ENCODE measurements at places on chromosomes 2 and 18. TPM values are rescaled to one million over a fixed set of nuclear protein-coding genes. Genes with fewer than 3 reads are reported as not detected.

Gene CLEC4F
- not detected for total RNA-seq

Gene CYTIP
- not detected for total RNA-seq

Gene IL37
- not detected for total RNA-seq

Gene THOC1
- total RNA-seq: 52.6 TPM

Gene ANKMY1
- 8.9 TPM for total RNA-seq

Gene CTAGE1
- total RNA-seq: not detected

Gene DYNAP
- total RNA-seq: not detected

- DNase-seq: no peak
Measured at GRCh38 chr2:63537306-63537705, 51.0 kb downstream of the WDPCP start.

DNA sequence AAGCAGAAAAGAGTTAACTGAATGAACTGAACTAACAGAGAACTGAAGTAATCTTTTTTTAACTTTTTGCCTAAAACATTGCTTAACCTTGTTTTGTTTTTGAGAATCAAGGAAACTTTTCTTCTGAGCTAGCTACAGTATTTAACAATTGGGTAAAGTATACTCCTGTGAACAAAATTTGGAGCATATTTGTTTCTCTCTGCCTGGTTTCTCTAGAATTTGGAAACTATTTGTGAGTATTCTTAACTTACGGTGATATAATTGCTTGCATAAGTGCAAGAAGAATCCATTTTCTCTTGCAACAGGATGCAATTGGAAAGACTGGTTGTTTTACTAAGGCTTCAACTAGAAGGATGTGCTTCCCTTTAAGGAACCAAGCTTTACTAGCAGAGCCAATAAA is 65.9 kb upstream of the FAM98A start:
- no peak for DNase-seq

DNA sequence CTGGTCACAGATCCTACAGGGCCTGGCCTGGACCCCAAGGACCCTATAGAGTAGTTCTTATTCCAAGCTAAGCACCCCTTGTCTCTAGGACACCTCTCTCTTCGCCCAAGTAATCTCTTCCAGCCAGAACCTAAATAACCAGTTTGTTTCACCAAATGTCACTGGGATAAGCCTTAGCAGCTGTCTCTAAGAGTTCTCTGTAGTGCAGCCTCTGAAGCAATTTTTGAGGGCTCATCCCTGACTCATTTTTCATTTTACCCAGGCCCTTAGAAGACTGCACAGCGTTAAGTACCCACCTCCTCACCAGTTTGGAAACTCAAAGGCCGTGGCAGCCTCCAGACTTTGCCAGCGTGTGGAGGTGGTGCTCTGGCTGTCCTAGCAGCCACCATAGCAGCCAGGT is 290.1 kb upstream of the SIX2 start:
- DNase-seq: no peak

DNA sequence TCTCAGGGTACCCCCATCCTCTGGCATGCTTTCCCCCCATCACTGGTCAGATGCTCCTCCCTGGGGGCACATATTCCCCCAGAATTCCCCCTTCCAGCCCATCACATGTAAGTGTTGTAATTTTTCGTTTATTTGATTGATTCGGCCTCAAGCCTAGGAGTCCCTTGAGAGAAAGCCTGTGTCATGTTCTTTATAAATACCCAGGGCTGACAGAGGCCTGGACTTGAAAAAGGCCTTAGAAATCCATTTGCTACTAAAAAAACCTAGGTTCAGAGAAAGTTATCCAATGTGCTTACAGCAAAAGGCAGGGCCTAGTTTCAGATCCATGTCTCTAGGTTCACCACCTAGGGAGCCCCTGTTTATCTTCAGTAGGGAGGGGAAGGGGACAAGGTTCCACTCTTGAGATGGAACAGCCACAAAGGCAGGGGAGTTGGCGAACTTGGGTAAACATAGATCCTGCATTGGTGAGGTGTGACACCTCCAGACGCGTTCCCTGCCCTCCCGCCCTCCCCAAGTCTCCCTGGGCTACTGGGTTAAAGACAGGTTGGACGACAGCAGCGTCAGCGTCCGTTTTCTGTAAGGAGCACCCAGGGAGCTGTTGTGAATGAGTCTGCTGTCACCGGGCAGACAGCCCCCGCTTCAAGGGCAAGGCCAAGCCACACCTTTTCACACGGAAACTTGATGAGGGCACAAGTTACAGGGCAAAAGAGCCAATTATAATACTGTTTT is 147.8 kb downstream of the EN1 start:
- DNase-seq: no peak

- DNase-seq: peak; percentile 30
Measured at GRCh38 chr2:212929116-212929515, 222.3 kb downstream of the IKZF2 start.

DNA sequence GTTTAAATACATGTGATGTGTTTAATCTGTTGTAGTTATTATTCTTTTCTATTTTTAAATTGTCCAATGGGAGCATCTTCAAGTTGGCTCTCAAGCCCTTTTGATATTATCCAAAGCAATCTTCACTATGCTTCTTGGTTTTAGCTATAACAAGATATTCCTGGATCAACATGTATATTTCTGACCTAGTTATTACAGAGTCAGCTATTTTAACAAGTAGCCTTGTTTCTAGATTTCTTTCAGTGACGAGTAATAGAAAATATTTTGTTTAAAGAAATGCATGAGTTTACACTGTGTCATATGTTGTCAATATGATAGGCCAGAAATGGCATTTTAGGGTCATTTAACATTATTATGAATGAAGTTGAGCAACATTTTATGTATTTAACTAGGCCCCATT is 421.8 kb upstream of the MAP2 start:
- no peak for DNase-seq

GRCh38 chr2:8315531-8316165 is 366.2 kb upstream of the ID2 start:
- no peak for DNase-seq

GRCh38 chr2:107473150-107473549 is 353.5 kb upstream of the RGPD4 start:
- no peak for DNase-seq

DNA sequence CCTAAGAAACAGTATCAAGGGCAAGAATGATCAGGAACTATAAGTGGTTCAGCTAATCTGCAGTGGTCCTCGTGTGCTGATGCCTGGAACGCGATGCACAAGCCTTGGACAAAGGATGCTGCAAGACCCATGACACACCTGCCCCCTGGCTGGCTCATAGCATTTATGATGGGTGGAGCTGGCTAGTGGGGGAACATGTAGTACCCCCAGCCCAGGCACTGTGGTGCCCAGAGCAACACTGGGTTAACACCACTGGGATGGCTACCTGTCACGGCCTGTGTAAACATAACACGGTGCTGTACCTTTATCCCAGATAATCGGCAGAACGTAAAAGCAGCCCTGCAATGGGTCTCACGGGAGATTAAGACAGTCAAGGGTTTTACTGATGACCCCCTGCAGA is 60.3 kb upstream of the PEX13 start:
- no peak for DNase-seq

DNA sequence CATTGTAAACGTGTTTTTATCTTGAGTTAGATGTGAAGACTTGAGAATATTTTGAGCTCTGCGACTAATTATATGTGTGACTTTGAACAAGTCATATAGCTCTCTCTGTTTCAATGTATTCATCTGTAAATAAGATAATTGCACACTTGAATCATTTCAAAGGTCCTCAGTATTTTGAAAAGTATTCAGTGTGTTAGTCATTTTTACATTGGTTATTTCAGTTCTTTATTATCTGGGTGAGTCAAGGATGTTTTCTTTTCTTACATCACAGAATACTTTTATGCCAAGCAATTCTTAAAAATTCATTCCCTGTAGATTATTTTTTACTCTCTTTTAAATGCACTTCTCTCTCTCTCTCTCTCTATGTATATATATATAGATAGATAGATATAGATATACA is 1098.0 kb upstream of the ZEB2 start:
- peak; percentile 10 for DNase-seq

DNA sequence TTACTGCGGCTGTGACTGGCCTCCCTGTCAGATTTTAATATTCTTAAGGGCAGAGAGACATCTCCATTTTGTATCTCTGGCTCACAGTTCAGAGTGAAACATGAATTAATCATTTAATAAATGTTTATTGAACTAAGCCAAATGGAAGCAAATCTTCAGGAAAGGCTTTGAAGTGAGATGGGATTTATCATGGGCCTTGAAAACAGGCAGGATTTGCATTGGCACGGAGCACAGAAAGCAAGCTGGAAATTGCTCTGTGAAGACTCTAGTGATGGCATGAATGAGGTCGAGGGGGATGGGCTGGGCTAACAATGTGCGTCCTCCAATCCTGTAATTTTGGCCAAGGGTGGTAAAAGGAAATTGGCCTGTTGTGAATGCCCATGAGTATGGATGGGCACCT is 369.8 kb upstream of the SOX11 start:
- no peak for DNase-seq

GRCh38 chr18:51196118-51196810 is 1.2 kb downstream of the MEX3C start:
- peak; percentile 7 for DNase-seq
